8988T (cell line): ENCODE measurements at places on chromosomes 2 and 18.

- no peak for DNase-seq
Observed at GRCh38 chr18:42484648-42485047, 529.6 kb downstream of the PIK3C3 start.

DNA sequence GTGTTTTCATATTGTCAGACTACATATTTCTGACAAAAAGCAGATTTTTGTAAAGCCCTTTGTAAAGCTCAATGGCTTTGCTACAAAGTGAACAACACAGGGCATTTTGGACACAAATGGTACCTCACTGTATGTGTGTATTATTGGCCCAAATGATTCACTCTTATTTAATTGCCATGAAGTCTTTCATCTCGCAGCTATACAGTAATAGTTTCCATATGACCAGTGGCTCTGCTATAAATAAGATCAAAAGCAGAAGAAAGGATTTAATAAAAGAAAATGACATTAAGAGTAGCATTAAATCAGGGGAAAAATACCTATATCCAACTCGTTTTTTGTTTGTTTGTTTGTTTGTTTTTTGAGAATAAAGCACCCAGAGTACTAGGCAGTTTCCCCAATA is 284.0 kb upstream of the CCDC68 start:
- no peak for DNase-seq

- DNase-seq = no peak
Observed at GRCh38 chr2:489084-489483, 188.1 kb downstream of the TMEM18 start.

GRCh38 chr2:159457589-159457988 is 158.8 kb downstream of the BAZ2B start:
- DNase-seq = no peak

- DNase-seq = peak; percentile 86
Observed at GRCh38 chr2:241701399-241702154, at the start of gene ING5. ING5 (plus strand) TSS chr2:241702039; CDS start chr2:241702066, 27 bp downstream.

DNA sequence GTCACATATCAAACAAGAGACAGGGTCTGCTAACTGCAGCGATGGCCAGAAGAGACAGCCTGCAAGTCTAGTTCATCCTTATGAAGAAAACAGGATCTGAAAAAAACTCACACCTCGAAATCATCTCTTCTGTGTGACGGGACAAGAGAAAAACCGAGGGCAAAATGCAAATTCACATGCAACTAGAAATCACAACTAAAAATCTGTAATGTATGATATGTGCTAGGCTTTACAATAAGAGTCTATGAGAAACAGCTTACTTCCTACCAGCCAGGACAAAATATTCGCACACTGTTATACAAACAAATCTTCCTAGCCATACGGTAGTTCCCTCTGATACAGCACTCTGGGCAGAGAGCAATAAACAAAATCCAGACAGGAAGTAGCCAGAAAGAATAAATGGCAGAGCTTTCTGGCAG is 48.8 kb downstream of the ANKRD44 start:
- DNase-seq = no peak

- DNase-seq = no peak
Observed at GRCh38 chr2:39875182-39875913, 96.3 kb upstream of the THUMPD2 start.

DNA sequence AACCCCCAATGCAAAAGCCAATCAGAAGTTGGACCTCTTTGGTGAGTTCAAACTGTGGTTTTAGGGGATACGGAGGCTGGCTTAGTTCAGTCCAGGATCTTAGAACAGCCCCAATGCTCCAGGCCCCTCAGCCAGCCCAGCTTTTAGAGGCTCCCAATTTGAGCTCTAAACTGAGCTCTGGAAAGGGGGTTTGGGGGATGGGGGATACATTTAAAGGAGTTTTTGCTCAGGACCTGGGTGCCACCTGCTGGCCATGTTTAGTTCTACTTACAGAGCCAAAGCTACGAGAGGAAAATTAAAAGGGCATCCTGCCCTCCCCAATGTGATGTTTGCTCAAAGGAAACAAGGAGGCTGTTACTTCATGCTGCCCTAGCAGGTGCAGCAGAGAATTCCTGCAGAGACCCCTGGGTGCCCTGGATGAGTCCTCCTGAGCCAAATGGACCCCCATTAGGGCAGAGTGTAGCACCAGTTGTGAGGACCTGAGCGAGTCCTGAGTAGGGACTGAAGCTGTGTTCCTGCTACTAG is 15.9 kb upstream of the TMEM214 start:
- DNase-seq = peak; percentile 64

GRCh38 chr2:180017784-180018183 is 10.7 kb upstream of the CWC22 start:
- no peak for DNase-seq

- DNase-seq = no peak
Observed at GRCh38 chr2:230716588-230716987, 3.9 kb downstream of the CAB39 start.

GRCh38 chr2:20355131-20355530 is 4.5 kb upstream of the PUM2 start:
- no peak for DNase-seq

- no peak for DNase-seq
Observed at GRCh38 chr2:211113334-211114175, 557.2 kb downstream of the CPS1 start.

- DNase-seq = no peak
Observed at GRCh38 chr2:27152796-27153464, 4.1 kb downstream of the TCF23 start.

DNA sequence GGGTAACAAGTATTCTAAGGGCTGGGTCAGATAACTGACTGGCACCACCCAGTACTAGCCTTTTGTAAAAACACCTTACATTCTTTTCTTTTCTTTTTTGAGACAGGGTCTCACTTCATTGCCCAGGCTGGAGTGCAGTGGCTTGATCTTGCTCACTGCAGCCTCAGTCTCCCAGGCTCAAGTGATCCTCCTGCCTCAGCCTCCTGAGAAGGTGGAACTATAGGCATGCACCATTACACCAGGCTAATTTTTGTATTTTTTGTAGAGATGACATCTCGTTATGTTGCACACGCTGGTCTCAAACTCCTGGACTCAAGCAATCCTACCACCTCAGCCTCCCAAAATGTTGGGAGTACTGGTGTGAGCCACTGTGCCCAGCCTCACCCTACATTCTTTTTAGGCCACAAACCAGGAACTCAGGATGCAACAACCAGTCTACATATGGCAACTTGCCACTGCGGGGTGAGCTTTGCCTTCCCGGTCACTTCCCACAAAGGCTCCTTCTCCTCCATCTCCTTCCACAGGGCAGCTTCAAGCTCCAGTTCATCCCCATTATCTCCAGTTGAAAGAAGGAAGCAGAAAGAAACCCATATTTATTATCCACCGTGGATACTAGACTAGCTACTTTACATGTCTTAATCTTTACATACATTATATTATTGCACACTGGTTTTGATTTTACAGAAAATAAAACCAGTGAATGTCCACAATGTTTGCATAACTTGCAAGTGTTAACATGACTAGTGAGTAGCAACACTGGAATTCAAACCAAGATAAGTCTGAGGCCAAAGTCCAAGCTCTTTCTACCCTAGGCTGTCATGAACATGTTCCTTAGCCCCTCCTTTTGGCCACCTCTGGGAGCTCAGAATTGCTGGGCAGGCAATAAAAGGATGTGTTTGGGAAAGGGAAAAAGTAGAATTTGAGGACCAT is 23.7 kb upstream of the AP1S3 start:
- peak; percentile 21 for DNase-seq

DNA sequence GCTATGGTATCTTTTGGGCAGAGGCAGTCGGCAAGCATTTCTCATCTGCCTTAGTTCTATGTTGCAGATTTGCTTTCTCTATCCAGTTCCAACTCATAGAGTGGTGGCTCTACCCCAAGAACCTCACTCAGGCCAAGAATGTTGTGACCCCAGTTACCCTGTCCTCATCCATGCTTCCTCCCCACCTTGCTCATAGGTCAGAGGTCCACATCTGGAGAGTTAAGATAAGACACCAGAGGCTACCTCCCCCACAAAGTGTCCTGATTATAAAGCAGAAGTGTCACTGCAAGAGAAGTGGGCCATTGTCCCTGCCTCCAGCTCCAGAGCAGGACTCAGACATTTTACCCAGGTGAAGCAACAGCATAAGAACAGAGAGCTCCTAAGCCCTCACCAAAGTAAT is 276.8 kb upstream of the CHST9 start:
- no peak for DNase-seq

DNA sequence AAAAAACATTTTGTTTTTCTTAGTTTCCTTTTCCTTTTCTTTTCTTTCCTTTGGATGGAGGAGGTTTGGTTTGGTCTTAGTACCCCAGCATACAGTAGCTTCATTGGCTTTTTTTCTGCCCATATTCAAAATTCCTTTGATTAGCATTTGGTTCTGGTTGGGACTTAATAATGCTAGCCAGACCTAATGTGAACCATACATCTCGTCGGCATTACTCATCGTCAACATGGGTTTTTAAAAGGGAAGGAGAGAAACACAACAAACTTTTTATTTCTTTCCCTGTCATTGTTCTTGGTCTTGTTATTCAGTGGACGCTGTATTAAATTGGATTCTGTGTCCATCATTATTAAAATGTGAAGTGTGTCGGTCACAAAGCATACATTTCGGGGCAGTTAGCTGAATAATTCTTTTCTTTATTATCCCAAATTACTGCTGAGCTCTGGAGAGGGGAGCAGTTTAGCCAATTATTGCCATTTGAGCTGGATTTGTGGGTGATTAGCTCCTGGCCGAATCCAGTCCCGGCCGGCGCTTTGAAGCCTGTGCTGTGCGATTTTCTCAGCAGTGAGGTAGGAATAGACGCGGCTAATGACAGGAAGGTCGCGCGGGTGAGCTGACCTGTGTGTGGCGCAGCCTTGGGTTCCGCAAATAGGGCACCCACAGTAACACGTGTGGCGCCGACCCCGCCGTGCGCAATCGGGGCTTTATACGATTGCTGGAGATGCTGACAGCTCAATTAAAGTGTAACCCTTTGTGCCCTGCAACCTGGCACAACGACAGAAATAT is 303.3 kb downstream of the GBX2 start:
- DNase-seq = no peak

DNA sequence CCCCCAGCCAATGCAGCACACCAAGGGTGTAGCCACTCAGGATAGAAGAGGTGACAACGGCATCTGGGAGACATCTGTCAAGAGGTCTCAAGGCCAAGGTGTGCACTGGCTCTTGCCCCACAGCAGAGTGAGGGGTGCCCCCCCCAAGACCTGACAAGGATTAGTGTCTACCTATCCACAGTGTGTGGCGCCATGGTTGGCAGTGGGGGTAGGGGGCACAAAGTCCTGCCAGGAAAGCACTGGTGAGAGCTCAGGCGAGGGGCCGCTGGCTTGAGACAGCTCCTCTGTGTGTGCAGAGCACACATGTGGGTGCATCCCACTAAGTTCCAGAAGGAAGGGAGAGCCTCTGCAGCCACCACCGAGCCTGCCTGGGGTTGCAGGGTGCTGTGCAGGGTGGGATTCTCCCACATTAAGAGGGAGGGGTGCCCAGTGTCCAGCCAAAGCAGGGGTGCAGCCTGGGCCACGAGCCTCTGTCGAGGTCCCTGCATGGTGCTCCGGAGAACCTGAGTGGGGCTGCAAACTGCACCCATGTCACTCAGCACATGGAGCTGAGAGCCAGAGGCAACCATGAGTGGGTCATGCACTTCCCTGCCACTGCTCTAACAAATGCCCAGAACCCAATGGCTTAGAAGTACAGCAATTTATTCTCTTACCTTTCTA is 311.2 kb upstream of the HDAC4 start:
- DNase-seq = no peak

DNA sequence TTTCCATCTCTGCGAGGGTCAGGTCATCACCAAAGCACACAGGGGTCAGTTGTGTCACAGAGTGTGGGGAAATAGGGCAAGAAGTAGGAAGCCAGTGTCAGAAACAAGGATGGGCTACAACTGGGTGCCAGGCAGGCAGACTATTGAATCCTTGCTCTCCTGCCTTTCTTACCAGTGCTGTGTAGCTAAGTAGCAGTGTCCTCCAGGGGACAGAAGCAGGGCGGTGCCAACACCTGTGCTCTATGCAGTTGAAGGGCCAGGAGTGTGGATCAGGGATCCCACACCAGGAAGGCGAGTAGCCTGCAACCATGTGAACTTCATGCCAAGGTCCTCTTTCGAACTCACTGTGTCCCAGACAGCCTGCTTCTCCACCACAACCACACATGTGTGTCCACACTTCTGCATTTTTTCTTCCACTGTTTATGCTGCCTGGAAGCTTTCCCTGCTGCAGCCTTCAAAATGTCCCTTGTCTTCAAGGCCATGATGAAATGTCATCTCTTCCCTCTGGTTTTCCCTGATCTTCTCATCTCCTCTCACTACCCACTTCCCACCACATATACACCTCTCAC is 25.4 kb upstream of the REG3G start:
- DNase-seq = no peak

- DNase-seq = no peak
Observed at GRCh38 chr2:55843096-55843993, 80.2 kb downstream of the EFEMP1 start.

DNA sequence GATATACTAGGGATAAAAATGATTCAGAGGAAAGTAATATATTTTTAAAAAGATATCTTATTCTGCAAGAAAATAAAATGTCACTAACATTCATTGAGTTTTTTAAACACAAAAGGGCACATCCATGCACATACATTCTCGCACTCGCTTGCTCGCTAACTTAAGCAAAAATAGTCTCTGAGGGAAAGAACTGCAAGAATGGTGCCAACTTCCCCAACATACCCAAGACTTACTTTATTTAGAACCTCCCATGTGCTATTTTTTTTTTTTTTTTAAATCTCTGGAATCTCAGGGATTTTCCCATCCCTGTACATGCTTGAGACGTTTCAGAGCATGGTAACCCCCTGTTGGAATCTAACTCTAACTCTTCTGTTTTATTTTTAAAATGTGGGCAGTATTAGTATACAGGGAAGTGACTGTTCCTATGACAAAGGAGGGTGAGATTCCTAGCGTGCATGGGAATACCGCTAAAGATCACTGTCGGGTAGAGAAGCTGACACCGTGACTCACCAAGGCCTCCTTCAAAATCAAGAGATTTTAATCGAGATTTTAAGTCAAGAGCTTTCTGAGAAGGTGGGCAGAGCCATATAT is 187.9 kb upstream of the ZEB2 start:
- no peak for DNase-seq

DNA sequence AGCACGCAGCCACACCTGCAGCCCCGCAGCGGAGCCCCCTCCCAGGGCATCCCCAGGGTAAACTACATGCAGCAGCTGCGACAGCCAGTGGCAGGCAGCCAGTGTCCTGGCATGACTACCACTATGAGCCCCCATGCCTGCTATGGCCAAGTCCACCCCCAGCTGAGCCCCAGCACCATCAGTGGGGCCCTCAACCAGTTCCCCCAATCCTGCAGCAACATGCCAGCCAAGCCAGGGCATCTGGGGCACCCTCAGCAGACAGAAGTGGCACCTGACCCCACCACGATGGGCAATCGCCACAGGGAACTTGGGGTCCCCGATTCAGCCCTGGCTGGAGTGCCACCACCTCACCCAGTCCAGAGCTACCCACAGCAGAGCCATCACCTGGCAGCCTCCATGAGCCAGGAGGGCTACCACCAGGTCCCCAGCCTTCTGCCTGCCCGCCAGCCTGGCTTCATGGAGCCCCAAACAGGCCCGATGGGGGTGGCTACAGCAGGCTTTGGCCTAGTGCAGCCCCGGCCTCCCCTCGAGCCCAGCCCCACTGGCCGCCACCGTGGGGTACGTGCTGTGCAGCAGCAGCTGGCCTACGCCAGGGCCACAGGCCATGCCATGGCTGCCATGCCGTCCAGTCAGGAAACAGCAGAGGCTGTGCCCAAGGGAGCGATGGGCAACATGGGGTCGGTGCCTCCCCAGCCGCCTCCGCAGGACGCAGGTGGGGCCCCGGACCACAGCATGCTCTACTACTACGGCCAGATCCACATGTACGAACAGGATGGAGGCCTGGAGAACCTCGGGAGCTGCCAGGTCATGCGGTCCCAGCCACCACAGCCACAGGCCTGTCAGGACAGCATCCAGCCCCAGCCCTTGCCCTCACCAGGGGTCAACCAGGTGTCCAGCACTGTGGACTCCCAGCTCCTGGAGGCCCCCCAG is 254.1 kb downstream of the GLI2 start:
- DNase-seq = no peak
